Fibroblast of gingiva (primary cell): ENCODE measurements at places on chromosomes 2 and 18.

DNA sequence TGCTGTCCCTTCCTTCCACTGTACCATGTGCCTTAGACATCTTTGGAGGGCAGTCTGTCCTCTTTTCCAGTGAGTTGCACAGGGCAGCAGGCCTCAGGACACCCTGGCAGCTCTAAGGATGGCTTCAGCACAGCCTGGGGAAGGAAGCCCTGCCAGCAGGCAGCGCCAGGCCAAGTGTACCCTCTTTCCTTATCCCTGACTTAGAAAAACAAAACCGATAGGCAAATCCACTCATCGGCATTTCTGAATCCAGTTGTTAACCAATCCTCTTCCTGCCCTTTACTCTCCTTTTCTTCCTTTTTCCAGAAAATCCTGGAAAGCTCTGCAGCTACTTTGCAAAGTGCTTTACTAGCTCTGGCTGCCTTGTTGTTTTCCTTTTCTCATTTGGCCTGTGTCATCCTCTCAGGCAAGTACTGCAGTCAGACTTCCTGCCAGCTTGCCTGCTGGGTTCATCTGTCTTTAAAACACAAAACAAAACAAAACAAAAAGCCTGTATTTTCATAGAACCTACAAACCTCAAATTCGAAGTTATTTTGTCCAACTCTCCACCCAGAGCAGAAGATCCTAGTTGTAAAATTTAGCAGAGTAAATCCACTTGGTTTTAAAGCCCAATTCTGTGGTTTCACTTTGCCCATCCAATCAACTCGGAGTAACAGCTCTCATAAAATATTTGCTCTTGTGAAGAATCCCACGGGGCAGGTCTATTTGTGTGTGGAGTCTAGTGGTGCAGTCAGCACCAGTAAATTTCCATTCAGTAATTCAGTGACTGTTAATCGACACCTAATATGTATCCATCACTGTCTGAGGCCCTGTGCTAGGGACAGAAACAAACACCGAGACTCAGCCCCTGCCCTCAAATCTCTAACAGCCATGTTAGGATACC lies 45.2 kb downstream of the PCBP1 start:
- DNase-seq, result peak; percentile 68

DNA sequence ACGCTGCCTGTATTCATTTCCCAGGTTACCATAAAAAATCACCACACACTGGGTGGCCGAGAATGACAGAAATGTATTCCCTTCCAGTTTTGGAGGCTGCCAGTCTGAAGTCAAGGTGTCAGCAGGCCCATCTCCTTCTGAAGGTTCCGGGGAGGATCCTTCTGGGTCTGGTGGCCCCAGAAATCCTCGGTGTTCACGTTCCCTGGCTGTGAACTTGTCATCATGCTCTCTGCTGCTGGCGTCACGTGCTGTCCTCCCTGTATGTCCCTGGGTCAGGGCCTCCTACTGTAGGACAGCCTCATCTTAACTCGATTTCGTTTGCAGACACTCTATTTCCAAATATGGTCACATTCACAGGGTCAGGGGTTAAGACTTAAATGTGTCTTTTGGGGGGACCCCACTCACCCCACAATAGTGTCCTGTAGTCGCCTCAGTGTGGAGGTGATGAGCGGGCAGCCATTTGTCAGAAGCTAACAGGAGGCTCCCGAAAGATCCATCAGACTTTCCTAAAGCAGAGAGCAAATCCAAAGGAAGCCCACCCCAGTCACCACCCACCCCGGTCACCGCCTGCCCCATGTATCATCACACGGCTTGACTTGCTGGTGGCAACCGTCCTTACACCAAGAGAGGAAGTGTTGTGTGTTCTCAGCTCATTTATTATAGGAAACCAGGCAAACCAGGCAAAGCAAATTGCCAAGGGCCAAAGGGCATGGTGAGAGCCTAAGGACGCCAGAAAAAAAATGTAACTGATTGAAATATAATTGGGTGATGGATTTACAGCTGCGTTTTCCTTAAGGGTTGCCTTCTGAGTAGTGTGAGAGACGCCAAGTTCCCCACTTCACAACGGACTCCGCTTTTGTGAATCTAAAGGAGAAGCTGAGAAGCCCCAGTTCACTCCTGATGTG lies 148.8 kb upstream of the ZNF236 start:
- no peak for DNase-seq

GRCh38 chr2:72051971-72052505 lies 95.6 kb downstream of the CYP26B1 start:
- no peak for DNase-seq

DNA sequence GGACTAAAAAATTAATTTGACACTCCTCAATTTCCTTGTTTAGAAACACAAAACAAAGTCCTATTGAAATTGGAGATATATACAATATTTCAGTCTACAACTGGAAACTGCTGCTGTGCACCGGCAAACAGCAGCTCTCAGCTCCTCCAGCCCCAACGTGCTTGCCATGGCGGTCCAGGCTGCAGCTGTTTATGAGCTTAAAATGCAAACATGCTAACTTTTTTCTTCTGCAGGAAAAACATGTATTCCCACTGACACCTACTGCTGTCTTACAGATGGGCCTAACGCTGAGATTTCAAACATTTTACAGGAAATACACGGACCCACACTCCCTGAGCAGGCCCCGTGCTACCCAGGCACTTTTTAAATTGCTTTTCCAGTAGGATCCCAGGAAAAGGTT lies 195.5 kb downstream of the BCL11A start:
- no peak for DNase-seq

GRCh38 chr2:2839782-2840531 lies 508.9 kb upstream of the MYT1L start:
- no peak for DNase-seq

DNA sequence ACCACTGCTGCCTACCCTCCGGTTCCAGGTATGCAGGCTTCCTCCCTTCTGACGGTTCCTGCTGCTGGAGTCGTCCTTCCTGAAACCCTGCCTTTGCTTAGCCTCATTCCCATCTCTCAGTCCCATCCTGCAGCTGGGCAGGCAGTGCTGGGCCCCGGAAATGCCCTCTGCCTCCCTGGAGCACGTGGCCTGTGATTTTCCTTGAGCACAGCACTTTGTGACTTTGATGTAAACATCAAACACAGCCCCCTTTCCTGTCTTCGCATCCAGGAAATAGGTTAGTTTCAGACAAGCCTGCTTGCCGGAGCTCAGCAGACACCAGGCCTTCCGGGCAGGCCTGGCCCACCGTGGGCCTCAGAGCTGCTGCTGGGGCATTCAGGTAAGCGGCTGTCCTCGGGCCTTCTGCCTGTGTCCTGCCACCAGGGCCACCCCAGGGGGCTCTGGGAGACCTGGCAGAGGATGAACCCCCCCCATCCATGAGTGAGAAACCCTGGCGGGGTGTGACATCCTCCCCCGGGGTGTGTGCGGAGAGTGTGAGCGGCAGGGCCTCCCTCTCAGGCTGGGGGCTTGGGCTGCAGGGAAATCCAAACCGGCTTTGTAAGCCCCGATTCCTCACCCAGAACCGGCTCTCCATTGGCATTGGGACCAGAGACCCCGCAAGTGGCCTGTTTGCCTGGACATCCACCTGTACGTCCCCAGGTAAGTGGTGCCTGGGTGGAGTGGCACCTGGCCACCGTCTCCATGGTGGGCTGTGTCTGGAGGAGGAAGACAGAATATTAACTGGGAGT lies at the start of gene ZAP70:
ZAP70 (plus strand) TSS at position 281 of the 788 bp plus-strand sequence. CDS start 10,461 bp downstream, outside the sequence.
- no peak for DNase-seq

GRCh38 chr2:241904791-241905710 lies 35.5 kb downstream of the RTP5 start:
- no peak for DNase-seq

DNA sequence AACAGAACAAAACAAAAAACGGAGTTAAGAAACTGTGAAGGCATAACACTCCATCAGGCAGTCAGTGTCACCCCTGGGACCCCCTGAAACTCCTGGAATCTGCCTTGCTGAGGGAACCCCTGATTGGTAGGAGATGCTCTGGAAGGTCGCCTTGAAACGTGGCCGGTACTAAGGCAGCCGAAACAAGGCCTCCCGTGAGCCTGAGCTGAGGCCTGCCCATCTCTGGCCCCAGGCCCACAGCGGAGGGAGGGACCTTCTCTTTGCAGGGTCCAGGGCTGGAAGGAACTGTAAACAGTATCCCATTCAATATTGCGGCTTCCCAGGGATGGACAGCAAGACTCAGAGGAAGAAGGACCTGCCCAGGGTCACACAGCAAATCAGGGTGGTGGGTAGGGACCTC lies 155.7 kb downstream of the INHBB start:
- DNase-seq, result no peak

DNA sequence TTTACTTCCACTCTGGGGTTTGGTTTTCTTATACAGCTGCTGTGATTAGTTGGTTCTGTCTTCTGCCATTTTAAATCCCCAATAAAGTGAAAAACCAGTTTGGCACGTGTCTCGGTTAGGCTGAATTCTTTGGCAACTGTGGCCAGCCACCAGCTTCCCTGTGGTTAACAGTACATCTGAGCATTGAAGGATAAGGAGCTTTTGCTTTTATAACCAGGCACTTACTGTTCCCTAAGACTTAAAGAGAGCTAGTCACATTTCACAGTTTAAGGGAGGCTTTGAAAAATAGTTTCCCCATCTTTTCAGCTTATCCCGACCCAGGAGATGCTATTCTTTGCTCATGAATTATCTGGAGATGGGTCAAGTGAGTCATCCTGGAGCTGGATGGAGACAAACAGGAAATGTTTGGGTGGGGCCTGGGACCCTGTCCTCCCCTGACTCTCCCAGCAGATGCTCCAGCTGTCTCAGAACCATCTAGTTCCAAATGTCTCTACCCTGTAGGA lies 57.3 kb upstream of the EML6 start:
- DNase-seq, result peak; percentile 71

GRCh38 chr2:171521361-171522051 lies 768 bp upstream of the CYBRD1 start:
- DNase-seq, result no peak

- DNase-seq, result no peak
Measured at GRCh38 chr2:148302526-148302925, 281.6 kb downstream of the MBD5 start.

- no peak for DNase-seq
Measured at GRCh38 chr2:162038725-162039124, 35.3 kb downstream of the DPP4 start.

GRCh38 chr2:235765181-235765820 lies 271.5 kb downstream of the AGAP1 start:
- DNase-seq, result peak; percentile 51

GRCh38 chr2:68250652-68251186 lies 1.6 kb downstream of the PPP3R1 start:
- DNase-seq, result no peak

- no peak for DNase-seq
Measured at GRCh38 chr2:158357122-158357521, 99.4 kb downstream of the CCDC148 start.
